ENCODE measurements at places on chromosomes 2 and 18. TPM values are rescaled to one million over a fixed set of nuclear protein-coding genes. Genes with fewer than 3 reads are reported as not detected.

DNA sequence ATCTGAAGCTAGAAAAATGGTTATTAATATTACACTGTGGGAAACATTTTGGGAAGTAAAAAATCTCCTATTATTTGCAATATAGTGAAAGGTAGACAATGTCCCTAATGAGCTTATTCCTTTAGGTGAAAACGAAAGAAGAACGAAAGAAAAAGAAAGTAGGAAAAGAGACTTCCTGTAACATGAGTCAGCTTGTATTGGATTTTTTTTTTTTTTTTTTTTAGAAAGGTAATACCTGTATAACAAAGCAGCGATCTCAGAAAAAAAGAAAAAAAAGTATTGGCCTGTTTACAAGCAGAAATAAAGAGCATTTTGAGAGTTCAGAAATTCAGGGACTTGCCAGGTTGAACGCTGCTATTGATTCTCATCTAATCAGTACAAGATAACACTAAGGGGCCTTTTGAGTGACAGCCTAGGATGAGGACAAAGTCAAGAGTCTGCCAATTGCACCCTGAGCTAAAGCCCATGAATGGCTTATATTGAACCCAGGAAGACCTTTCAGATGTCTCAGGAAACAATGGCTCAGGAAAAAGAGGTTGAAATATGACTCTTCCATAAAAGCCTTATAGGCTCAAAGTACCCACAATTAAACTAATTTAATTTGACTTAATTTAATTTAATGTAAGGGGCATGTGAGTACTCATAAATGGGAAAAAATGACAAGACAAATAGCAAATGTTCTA lies 615.6 kb upstream of the CDH2 start:
- H3K4me3 ChIP-seq, result no peak overlapping the region
- H3K36me3 ChIP-seq, result no peaks in the 10 kb centered on the region
- no peak for DNase-seq
- peaks cover 4% of the 10 kb centered on the region for H3K4me1 ChIP-seq

GRCh38 chr2:45470531-45470930 lies 140.5 kb downstream of the SRBD1 start:
- DNase-seq, result no peak
- peaks cover 6% of the 10 kb centered on the region for H3K4me1 ChIP-seq
- no peaks in the 10 kb centered on the region for H3K27me3 ChIP-seq
- no peak overlapping the region for H3K4me3 ChIP-seq
- H3K36me3 ChIP-seq, result no peaks in the 10 kb centered on the region

DNA sequence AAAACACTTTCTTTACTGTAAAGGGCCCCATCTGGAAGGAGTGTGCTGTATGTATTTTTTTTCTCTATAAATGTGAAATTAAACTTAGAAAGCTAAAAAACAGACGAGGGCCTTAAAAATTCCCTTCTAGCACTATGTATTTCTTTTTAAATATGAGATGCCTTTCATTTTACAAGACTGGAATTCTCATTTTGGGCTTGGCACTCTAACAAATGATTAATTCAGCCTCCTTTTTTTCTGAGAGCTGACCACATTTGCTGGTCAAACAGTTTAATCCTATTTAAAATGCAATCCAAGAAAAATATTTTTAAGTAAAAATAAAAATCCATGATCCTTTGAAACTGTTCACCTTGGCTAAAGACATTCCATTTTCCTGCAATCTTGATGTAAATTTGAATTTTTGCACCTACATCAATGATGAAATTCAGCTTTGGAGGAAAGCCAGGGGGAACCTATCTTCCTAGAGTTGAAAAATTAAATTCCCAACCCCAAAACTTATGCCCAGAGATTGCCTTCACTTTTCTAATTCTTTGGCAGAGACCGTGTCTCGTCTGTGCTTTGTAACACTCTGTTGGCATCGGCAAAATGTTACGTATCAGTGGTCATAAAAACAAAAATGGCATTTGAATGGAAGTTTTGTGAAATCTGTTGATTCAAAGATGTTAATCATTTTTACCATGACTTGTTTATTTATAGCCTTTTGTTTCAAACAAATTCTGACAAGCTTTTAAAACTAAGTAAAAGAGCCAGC lies 284.5 kb downstream of the ZNF521 start:
- no peak overlapping the region for H3K4me3 ChIP-seq
- DNase-seq, result no peak
- H3K4me1 ChIP-seq, result peaks cover 38% of the 10 kb centered on the region

GRCh38 chr2:18441583-18441982 lies 118.9 kb downstream of the RDH14 start:
- peaks cover 1% of the 10 kb centered on the region for H3K27me3 ChIP-seq
- no peak overlapping the region for H3K4me3 ChIP-seq
- H3K27ac ChIP-seq, result no peak overlapping the region
- no peak for DNase-seq
- no peaks in the 10 kb centered on the region for H3K4me1 ChIP-seq

DNA sequence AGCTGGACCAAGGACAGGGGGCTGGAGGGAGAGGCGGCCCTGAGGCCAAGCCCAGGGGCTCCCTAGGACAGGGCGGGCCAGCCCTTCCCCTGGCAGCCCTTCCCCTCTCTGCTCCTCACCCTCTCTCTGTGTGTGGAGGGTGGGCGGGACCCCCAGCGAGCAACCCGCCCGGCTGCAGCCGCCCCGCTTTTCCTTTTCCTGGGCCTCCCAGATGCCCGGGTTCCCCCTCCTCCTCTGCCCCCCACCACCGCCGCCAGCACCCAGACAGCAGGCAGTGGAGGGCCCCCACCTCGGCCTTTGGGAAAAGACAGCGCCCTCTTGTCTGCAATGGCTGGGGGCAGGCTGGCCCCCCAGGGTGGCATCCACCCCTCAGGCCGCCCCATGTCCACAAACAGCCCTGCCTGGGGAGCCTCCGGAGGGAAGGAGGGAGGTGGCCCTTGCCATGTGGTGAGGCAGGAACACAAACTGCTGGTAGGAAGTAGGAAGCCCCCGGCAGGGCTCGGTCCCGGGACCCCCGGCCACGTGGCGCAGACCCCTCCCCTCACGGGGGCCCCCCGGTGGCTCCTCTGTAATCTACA lies 135.1 kb upstream of the CTDP1 start:
- peaks cover 5% of the 10 kb centered on the region for H3K36me3 ChIP-seq
- H3K4me3 ChIP-seq, result no peak overlapping the region
- peak; percentile 9 for DNase-seq
- H3K4me1 ChIP-seq, result no peaks in the 10 kb centered on the region

DNA sequence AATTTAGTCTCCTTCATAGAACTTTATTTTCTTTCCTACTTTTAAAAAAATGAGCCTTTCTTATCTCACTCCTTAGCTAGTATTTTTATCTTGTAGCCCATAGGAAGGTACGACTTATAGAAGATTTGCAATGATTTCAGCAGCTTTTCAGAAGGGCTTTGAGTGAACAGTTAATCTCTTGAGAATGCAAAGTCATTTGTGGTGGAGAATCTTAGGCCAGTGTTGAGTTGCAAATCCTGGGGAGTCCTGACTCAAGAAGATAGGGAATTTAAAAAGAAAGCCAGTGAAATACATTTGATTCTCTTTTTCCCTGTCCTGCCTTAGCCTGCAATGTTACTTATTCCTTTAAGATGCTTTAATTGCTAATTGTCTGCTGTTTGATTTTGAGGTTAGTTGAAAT lies 33.6 kb downstream of the LYPD6 start:
- H3K4me3 ChIP-seq, result no peak overlapping the region
- peaks cover 1% of the 10 kb centered on the region for H3K27me3 ChIP-seq
- H3K36me3 ChIP-seq, result no peaks in the 10 kb centered on the region

DNA sequence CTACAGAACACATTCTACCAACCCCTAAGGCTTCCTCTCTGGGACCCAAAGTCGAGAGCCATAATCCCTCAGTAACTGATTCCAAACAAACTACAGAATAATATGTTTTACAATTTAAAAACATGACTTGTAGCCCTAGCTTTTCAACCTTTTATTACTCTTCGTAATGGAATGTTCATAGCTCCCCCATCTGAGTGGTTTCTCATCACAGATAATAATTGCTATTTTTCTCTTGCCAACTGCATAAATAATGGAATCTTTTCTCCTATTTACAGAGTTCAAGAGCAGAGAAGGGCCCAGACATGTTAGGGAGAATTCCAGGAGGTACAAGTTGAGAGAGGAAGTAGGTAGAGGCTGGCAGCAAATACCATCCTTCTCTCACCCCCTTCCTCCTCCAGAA lies 59.9 kb upstream of the CERS6 start:
- H3K4me3 ChIP-seq, result no peak overlapping the region
- H3K27ac ChIP-seq, result no peak overlapping the region
- no peaks in the 10 kb centered on the region for H3K27me3 ChIP-seq
- no peak for DNase-seq

DNA sequence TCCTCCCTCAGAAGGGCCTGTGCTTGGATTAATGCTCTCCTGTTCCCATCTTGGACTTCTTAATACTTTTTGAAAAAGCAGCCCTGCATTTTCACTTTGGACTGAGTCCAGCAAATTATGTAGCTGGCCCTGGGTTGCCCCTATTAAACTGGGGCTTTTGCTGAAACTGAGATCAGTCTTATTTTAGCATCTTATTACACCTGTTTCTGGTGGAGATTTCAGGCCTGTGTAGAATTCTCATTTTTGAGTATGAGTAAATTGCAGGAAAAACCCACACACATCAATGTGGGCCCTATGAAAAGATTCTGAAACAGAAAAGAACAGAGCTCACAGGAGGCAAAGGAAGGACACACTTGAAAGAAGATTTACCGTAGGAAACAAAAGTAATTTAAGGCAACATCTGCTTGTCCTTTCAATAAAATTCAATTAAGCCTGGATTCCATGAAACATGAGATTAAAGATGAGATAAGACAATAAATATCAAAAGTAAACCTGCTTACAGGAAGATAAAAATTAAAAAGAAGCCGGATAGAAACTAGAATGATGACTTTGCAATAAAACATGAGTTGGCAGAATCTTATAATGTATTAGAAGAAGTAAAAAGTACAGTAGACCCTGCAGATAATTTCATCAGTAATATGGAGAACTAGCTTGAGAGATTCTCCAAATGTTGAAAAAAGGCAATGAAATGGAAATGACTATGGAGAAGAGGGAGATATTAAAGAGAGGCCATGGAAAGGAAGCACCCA lies 90.7 kb upstream of the GCFC2 start:
- peaks cover 17% of the 10 kb centered on the region for H3K4me1 ChIP-seq
- H3K27me3 ChIP-seq, result no peaks in the 10 kb centered on the region
- DNase-seq, result no peak
- no peak overlapping the region for H3K4me3 ChIP-seq
- H3K27ac ChIP-seq, result no peak overlapping the region

GRCh38 chr2:127408807-127409099 lies 9.5 kb upstream of the PROC start:
- no peaks in the 10 kb centered on the region for H3K36me3 ChIP-seq
- peaks cover 2% of the 10 kb centered on the region for H3K27me3 ChIP-seq
- no peak overlapping the region for H3K27ac ChIP-seq
- peak overlapping the region; percentile 81 for H3K4me3 ChIP-seq

- no peak overlapping the region for H3K4me3 ChIP-seq
- H3K36me3 ChIP-seq, result no peaks in the 10 kb centered on the region
- H3K4me1 ChIP-seq, result no peaks in the 10 kb centered on the region
These were observed 8.7 kb upstream of the NGEF start for GRCh38 chr2:233021771-233022170.

DNA sequence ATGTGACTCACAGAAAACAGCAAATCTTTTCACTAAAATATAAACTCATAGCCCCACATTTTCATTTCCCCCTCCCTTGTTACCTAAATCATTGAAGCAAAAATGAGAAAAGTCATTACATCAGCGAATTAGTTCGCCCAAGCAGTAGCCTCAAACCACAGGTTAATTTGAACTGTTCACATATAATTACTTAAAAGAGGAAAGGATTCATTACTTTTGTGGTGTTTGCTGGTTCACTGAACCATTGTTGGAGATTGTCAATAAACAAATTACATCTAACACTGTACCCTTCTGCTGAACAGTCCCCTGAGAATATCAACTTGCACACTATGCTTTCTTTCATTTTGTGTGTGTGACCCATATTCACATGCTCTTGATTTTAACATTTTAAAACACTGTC lies 238.7 kb downstream of the ERBB4 start:
- no peaks in the 10 kb centered on the region for H3K27me3 ChIP-seq
- peak overlapping the region; percentile 2 for H3K27ac ChIP-seq

DNA sequence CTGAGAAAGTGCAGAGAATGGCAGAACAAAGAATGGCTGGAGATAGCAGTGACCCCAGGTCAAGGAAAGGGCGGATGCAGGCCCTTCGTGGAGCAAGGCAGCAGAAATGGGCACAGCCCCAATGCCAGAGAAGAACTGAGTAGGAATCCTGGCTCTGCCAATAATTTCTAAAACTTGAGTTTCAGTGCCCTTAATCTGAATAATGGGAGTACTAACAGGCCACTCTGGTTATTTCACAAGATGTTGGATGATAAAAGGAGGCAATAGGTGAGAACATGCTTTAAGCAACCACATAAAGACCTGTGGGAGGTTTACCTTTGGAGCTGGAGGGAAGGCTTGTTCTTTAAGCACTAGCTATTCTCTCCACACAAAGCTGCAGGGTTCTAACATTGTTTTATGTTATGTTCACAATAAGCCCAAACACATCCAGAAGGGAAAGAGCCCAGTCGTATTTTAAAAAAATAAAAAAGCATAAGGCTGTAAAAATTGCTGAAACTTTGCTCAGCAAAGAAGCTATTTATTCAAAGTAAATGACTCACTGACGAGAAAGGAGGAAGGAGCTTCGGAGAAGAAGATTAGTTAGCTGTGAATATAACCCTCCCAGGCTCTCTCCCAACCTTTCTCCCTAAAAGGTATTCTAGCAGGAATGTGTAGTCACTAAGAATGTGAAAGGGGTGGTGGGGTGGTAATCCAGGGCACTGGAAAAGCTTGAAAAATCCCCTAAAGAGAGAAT lies 470.2 kb downstream of the TXNL1 start:
- H3K4me3 ChIP-seq, result no peak overlapping the region
- no peak for DNase-seq
- H3K27ac ChIP-seq, result no peak overlapping the region
- no peaks in the 10 kb centered on the region for H3K36me3 ChIP-seq
- H3K4me1 ChIP-seq, result no peaks in the 10 kb centered on the region
- no peaks in the 10 kb centered on the region for H3K27me3 ChIP-seq

GRCh38 chr18:58611395-58612131 lies 17.3 kb downstream of the ALPK2 start:
- DNase-seq, result no peak
- peaks cover 13% of the 10 kb centered on the region for H3K4me1 ChIP-seq
- no peak overlapping the region for H3K27ac ChIP-seq
- no peaks in the 10 kb centered on the region for H3K27me3 ChIP-seq
- H3K4me3 ChIP-seq, result no peak overlapping the region
- no peaks in the 10 kb centered on the region for H3K36me3 ChIP-seq

FARP2 gene
- 67.7 TPM for total RNA-seq

EVA1A gene
- not detected for total RNA-seq

CABYR gene
- 14.0 TPM for total RNA-seq

ASXL3 gene
- 45.6 TPM for total RNA-seq

STK17B gene
- total RNA-seq, result 2.5 TPM

LIPG gene
- total RNA-seq, result 10.2 TPM

SIGLEC15 gene
- total RNA-seq, result not detected
